Amniotic epithelial cell (primary cell): ENCODE measurements at places on chromosomes 12 and 14.

GRCh38 chr12:65962921-65963861 lies 138.9 kb downstream of the HMGA2 start:
- DNase-seq = no peak

DNA sequence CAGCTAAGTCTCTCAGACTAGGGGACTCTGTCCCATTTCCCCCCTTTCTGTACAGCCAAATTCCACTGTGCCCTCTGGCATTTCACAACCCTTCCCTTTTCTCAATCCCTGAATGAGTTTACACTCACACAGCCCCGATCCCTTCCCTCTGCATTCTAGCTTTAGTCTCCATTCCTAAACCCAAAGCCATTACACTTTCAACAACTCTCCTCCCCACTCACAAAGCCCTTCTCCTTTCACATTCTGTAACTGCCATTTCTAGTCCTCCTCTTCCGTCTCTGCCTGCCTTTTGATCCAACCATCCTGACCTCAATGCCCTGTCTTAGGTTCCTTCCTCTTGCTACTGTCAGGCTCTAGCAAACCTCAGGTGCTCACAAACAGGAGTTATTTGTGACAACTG lies 3.6 kb downstream of the ZFHX2 start:
- no peak for DNase-seq

- peak; percentile 75 for DNase-seq
Measured at GRCh38 chr14:75493592-75494087, 28.6 kb upstream of the BATF start.

GRCh38 chr14:105529319-105529568 lies 2.9 kb downstream of the TMEM121 start:
- DNase-seq = no peak

- DNase-seq = peak; percentile 13
Measured at GRCh38 chr14:89435492-89435891, 18.5 kb upstream of the FOXN3 start.

DNA sequence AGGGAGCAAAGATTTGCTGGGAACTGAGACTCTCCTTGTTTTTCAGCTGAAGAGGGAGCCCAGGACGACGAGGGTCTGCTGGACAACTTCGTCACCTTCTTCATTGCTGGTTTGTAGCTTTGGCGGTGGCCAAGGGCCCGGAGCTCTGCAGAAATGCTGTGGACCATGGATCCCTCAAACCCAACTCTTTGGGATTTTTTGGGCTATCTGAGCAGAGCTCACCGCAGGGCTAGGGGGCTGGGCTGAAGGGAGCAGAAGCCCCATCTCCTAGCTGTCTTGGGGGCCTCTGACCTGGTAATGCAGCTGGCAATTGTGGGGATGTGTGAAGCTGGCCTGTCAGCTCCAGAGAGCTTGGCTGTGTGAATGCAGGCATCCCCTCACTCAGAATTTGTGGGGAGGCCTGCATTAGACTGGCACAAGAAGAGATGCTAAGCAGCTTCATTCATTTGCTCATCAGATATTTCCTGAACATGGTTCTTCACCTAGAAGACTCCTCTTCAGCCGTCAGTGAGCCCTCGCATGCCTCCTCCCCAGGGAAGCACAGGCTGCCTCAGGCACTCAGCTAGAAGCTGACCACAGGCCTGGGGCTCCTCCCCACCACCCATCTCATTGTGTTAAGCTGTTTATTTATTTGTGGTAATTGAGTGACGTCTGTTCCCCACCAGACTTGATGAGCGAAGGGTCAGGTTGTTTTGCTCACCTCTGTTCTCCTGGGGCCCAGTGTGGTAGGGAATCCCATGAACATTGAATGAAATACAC lies 32.2 kb downstream of the CYP46A1 start:
- no peak for DNase-seq

GRCh38 chr12:52278575-52279421 lies 4.4 kb downstream of the KRT86 start:
- DNase-seq = peak; percentile 54

DNA sequence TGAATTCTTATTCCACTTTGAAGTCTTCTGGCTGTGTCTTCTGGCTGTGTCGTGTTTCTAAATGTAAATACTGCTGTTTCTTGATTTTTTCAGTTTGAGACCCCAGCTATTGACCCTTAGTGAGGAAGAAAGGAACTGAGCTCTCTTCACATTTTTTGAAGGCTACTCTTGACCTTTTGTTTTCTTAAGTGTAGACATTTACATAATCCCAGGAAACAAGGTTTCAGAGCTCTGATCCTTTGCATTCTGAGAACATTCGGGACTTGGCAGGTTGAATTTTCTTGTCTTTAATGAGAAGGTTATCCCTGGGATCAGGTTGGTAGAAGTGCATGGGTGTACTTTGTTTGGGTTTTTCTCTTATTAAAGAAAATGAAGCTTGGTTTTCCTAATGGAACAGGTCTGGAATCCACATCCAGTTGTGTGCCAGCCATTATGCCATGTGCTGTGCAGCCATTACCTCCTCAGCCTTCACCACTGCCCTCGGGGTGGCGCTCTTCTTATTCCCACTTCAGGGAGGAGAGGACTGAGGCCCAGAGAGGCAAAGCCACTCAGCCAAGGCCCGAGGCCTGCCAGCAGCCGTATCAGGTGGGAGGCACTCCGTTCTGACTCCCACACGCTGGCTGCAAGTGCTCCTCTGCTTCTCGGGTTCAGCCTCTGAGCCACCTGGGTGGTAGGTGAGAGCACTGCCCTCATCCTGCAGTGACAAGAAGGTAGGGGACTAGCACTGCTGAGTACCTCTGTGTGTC lies 120.9 kb downstream of the BEGAIN start:
- DNase-seq = no peak

DNA sequence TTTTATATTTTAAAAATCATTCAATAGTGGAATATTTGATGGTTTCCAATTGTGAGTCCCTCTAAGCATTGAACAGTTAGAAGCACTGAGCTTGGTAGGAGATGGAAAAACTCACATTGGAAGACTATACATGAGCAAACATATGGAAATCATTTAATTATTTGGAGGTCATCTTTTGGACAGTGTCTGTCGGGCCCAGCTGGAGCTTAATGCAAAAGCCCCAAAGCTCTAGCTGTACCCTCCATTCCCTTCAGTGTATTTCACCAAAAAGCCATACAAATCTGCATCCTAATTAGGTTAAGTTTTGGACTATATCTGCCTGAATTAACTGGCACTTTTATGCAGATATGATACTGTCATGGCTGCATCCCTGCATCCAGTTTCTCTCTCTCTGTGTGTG lies 365.7 kb downstream of the FLRT2 start:
- DNase-seq = no peak
